DMS 273 treated with DMSO at 0.1 percent for 48 hours (cell line): ENCODE measurements at places on chromosomes 2 and 18.

DNA sequence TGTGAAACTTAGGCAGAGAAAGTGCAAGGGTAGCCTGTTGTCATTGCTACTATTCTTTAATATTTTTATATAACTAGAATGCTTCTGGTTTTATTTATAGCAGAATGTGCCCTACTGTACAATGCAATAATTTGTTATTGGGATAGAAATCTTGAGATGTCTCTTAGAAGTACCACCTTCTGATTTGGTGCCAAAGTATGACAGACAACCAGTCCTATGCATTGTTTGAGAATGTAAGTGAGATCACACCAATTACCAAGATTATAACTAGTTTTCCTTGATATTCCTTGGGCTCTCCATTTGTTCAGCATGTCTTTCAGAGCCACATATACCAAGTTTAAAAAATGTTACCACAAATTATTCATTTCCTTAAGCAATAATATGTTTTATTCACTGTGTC, 399.7 kb downstream of the CPS1 start:
- no peak for DNase-seq

GRCh38 chr2:228094377-228094921, 87.0 kb downstream of the SPHKAP start:
- no peak for DNase-seq

DNA sequence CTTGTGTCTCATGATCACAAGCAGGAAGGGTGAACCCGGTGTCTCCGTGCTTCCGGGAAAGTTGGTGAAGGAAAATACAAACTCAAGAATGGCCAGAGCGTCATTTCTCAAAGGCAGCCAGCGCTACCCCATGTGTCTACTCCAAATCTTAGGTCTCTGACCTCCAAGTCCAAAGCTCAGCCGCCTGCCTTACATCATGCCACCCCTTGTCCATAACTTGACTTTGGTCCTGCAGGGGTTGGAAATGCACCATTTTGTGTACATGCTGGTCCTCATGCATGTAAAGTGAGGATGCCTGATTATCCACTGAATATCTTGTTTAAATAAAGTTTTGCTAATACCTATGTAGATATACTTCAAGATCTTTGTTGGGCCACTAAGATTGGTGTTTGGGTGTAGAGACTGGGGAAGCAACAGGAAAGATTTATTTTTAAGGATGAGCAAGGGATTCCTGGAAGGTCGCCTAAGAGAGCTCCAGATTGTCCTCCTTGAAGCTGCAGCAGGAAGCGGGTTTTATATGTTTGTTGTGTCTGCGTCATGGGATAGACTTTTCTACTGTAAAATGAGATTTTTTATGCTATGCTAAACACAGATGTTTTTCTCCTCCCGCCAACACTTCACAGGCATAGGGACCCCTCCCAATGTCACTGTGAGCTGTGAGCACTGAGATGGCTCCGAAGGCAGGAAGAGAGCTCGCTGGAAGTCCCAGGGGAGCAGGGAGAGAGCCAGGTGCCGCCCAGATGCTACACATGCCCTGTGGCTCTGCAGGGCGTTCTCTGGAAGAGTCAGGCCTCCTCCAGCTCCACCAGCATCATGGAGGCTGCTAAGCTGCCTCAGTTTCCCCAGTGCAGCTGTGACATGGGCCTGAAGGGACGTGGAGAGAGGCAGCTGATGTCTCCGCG, 176.2 kb upstream of the HDAC4 start:
- DNase-seq, result no peak

GRCh38 chr2:172387361-172387760, 40.0 kb upstream of the ITGA6 start:
- no peak for DNase-seq

DNA sequence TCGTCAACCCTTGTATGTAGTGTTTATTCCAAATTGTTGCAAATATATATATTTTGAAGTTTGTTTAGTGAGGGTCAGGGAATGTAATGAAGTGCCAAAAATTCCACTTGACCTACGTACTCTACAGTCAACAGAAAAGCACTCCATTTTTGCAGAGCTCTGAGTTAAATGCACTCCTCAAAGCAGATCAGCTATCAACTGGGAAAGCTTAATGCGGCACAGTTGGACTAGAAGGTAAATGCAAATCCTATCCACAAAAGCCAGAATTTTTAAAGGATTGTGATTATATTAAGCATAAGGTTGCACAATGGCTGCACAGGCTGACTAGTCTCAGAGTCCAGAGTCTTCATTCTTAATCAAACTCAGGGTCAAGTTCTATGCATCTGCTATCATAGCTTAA, 577.1 kb downstream of the ARHGAP15 start:
- no peak for DNase-seq

DNA sequence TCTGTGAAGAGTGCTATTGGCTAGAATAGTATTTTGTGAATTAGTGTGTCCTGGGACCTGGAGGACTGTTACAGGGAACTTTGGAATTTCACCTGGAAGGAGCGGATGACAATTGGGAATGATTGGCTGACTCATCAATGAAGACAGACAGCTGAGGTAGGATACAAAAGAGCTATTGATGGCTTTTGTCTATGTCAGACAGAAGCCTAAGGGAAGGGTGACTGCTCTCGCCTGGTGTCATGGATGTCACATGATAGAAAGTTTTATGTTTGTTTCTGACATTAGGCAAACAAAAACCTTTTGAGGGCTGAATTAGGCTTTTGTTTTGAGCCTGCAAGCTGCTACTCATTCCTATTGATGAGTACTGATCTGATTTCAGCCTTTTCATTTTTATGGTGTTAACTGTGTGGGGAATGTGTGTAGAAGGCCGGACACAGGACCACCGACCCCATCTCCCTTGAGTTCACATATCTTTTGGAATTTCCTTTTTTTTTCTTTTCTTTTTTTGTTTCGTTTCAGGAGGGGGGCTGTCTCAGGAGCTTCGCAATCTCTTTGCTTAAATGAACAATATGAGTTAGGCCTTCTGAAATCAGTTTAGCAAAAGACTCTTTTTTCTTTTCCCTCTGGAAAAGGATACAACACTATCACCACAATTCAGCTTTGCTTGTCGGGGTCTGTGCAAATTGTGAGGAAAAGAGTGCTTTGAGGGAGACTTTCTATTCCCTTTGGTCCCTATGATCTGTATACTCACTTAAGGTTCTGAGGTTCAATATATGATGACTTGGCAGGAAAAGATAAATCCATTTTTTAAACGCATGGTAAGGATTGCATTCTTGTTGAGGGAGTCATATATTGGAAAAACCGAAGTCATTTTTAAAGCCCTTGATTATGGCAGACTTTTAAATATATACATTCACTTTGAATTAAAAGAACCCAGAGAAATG, 207.9 kb upstream of the FIGN start:
- no peak for DNase-seq

DNA sequence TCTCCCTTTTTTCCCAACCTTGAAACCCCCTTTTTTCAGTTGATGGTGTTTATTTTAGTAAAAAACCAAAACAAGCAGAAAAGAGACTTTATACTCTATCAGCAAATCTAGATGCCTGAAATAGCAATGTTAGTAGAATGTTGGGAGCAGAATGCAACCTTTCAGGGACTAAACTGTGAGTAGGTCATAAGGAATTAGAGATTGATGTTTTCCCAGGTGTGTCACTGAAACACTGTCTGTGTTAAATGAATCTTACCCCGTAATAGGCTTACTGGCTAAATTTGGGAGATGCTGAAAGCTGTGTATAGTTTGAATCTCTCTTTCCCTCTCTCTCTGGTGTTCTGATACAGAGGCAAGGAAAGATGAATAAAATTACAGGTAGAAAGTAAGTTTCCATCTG, 43.8 kb downstream of the AGFG1 start:
- no peak for DNase-seq

- DNase-seq, result no peak
Observed at GRCh38 chr2:1154710-1155594, 204.3 kb downstream of the SNTG2 start.

DNA sequence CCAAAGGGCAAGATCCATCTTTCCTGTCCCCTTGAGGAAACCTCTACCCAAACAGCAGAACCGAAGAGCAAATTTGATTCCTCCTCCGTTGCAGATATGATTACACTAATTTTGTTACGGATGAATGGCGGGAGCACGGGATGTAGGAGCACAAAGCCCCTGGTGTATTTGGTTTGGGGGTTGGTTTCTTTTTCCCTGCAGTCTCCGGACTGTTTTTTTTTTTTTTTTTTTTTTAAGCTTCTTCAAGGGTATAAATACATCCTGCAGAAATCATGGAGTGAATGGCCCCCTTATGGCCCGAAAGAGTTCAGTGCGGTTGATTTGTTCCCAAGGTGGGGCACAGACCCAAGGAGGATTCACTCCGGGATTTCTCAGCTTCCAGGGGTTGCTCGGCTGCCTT, 135.3 kb upstream of the SH3BP4 start:
- DNase-seq, result no peak

GRCh38 chr2:46258937-46259776, 38.0 kb upstream of the EPAS1 start:
- no peak for DNase-seq
